ENCODE measurements at places on chromosomes 12 and 14.

- no peak for DNase-seq
Observed at GRCh38 chr12:61758661-61759060, 501.5 kb upstream of the USP15 start.

DNA sequence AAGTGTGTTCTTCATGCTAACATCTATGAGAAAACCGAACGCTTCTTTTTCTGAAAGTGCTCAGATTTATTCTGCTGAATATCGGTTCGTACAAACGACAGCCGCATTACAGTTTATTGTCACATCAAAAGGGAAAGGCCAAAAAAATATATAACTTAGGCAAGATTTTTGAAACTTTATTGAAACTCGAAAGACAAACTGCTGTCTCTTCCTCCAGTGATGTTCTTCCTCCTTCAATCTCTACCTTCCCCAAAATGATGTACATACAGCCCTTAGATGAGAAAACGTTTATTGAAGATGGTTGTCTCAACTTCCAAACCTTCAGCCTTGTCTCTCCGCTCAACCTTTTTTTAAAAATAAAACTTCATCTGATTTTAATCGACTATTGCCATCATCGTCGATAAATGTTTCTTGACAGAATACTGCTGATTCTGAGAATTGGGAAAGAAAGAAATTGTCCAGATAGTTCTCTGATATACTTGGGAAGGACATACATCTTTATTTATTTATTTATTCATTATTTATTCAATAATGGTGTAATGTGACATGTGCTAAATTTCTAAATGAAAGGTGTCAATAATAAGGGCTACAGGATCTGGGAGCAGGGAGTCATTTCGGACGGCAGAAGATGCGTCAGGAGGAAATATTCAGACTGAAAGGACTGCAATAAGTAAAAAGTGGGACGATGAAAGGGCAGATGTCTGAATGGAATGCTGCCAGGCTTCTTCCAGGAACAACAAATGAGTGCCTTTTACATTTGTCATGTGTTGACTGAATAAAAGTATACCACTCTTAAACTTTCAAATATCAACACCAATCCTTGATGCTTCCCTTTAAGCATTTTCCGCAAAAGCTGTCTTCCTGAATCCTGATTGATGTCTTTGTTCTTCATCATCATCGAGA is 817 bp upstream of the MDM1 start:
- no peak for DNase-seq

DNA sequence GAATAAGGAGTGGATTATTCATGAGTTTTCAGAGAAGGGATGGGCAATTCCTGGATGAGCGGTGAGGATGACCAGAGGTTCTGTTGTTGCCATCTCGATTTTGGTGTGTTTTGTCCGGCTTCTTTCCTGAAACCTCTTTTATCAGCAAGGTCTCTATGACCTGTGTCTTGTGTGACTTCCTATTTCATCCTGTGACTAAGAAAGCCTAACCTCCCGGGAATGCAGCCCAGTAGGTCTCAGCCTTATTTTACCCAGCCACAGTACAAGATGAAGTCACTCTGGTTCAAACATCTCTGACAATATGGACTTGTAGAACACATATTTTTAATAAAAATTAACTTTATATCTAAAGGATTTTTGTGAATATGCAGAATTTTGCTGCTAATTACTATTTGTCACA is 716.4 kb downstream of the FSCB start:
- no peak for DNase-seq

DNA sequence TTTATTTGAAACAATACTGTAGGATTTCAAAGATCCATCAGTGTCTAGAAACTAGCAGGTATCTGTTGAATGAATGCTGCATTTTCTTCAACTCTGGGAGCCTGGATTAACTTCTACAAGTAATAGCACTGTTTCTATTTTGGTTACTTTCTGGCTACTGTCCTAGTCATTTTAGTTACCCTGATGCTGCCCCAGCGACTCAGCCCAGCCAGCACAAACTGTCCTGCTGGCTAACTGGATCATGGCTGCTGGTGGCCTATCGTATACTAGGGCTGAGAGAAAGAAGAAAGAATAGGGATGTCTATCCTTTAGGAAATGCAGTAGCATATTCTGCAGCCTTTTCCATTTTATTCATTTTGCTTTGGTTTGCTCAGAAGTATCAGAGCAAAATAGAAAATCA is 53.9 kb downstream of the NTN4 start:
- no peak for DNase-seq

GRCh38 chr14:78638926-78639325 is 468.8 kb downstream of the NRXN3 start:
- no peak for DNase-seq

DNA sequence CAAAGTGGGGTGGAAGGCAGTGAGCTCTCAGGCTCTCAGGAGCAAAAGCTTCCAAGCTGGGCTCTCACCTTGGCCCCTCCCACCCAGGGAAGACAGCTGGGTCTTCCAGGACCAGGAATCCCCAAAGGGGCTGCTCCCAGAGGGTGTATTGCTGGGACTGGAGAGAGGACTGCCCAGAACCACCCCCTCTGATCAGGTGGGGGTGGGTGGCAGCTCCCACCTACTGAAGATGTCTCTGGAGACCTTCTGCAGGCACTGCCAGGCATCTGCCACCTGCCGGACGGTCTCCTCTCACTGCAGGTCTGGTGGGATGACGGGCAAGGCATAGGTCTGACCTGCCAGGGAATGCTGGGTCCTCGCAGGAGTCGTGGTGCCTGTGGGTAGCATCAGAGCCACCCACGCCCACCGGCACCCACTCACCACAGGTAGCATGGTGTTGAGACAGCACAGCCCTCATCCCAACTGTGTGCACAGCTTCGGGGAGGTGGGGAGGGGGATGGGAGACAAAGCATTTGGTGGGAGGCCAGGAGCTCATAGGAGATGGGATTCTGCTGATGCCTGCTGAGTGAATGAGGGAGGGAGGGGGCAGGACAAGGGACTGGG is 103.2 kb downstream of the SINHCAF start:
- no peak for DNase-seq

DNA sequence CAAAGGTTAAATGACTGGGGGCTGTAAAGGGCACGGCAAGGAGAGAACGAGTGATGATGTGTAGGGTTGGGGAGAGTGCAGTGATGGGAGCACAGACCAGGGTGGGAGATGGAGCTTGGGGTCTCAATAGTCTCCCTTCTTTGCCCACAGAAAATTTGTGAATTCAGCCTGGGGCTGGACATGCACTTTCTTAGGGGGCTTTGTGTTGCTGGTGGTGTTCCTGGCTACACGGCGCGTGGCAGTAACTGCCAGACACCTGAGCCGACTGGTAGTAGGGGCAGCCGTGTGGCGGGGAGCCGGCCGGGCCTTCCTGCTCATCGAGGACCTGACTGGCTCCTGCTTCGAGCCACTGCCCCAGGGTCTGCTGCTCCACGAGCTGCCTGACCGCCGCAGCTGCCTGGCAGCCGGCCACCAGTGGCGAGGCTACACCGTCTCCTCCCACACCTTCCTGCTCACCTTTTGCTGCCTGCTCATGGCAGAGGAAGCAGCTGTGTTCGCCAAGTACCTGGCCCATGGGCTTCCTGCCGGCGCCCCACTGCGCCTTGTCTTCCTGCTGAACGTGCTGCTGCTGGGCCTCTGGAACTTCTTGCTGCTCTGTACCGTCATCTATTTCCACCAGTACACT is 1.7 kb downstream of the FITM1 start:
- no peak for DNase-seq

Measured in BJ (cell line).